Fibroblast of skin of left biceps (primary cell): ENCODE measurements at places on chromosomes 2 and 18.

DNA sequence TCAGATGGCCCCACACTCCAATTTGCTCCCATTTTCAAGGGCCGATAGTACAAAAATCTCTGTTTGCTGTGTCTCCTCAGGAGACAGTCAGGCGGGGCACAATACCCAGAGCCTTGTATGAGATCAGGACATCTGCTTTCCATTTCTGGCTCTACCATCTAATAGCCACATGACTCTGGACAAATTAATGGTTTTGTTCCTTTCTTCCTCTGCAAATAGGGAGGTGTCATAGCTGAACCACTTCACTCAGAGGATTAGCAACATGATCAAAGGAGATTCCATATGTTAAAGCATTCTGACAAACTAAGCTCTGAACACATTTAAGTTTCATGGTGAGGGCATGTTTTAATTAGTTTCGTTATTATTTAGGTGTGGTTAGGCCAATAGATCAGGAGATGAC is 602.1 kb upstream of the SYT4 start:
- DNase-seq: no peak

- peak; percentile 70 for DNase-seq
Measured at GRCh38 chr2:27663285-27664153, at the start of the genes SLC4A1AP and SUPT7L. Gene SLC4A1AP (plus strand): TSS chr2:27663889. CDS start chr2:27663915, 26 bp downstream. Gene SUPT7L (minus strand): TSS chr2:27663614. CDS start chr2:27662192, 1,422 bp downstream.

GRCh38 chr2:121598087-121598486 is 51.2 kb downstream of the CLASP1 start:
- no peak for DNase-seq

DNA sequence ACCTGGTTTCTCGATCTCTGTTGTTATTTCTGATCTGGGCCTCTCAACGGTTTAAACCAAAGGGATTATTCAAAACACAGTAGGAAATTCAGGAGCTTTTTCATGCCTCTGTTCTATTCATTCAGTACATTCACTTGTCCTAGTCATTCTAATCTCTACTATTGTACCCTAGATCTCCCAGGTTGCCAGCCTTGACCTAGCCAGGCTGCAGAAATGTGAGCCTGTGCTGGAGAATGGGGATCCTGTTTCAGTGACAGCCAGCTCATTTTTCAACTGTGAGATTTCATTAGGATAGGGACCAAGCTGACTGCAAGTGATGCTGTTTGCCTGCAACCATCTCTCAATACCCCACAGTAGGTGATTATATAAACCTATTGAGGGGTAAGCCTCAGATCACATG is 186.2 kb downstream of the CMPK2 start:
- DNase-seq: no peak

DNA sequence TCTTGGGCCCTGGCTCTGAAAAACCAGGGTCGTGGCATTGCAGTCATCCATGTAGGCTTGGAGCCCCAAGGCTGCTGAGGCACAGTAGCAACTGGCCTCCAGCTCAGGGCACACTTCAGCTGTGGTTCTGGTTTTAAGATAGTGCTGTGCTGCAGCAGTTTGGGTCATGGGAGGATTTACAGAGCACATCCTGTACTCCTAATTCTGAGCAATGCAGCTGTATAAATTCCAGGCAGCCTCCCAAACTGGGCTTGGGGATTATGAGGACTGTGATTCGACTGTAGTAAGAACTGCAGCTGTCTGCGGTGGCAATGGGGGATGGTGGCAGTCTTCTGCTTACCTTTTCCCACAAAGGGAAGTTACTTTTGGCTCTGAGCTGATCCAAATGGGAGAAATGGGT is 536.3 kb upstream of the GCFC2 start:
- DNase-seq: no peak

DNA sequence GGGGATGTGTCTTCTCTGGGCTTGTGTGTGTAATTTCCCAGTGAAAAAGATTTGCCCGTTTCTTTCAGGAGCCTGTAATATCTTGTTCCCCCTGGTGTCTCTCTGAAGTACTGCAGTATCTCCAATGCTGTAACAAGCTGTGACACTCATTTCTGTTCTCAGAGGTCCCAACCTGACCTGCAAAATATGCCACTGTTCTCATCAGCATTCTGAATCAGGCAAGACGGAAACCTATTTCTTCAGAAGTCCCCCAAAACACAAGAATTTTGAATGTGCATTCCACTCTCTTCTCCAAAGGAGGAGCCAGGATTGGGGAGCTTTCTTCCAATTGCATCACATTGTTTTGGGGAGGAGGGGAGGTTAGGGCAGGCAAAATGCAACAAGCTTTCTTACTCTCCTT is 77.0 kb upstream of the CNGA3 start:
- peak; percentile 42 for DNase-seq

DNA sequence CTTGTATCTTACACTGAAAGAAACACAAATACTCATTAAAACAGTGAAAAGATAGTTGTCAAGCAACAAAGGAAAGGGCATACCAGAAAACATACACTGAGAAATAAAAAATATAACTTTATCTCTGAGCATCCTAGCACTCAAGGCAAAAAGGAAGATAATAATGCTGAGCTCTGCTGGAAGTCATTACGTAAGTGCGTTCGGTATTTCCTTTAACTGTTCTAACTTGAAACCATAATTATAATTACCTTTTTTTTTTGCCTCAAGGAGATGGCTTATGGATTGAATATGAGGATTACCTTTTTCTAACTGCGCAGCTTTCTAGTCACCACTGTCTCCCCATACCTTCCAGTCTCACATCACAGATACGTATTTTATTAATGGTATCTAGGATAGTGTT is 308.1 kb downstream of the GBX2 start:
- peak; percentile 21 for DNase-seq

DNA sequence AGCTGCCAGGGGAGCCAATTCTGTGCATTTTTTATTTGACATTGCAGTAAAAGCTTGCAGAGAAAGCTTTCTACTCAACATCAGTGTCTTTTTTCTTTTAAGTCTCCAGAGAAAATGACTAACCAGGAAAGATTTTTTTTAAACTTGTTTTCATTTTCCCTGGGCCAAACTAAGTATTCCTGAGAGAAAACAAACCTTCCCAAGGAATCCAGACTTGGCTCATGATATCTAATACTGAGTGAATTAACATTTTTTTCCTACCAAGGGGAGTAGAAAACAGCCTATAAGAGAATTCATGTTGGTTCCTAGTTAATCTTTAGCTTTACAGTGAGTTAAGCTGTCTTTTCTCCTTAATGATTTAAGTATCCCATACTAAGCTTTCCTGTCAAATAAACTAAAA is 46.7 kb downstream of the DAPL1 start:
- peak; percentile 68 for DNase-seq

DNA sequence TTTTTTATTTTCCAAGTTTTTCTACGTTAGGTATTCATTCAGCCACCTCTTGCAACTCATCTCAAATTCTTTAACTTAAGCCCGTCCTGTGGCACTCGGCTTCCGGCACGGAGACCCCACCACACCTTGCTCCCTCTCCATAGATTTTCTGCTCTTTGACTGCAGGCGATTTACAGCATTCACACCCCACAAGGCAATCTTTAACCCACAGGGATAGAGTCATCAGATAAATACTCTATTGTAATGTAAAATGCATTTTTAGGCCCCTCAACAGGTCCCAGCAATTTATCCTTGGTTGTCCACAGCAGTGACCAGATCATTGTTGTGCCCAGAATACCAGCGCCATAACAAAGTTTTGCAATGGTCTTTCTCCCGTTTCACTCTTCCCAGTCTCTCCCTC is 132.3 kb upstream of the EPHA4 start:
- no peak for DNase-seq
